HCT116 (cell line): ENCODE measurements at places on chromosomes 12 and 14. TPM values are rescaled to one million over a fixed set of nuclear protein-coding genes. Genes with fewer than 3 reads are reported as not detected.
A peak's percentile ranks its signal among the peaks of the same experiment; 100 is the strongest.

Gene ESRRB
- total RNA-seq, result 1.9 TPM

Gene FAM186B
- total RNA-seq, result 0.42 TPM

Gene SOAT2
- total RNA-seq, result 0.17 TPM

Gene NPAS3
- not detected for total RNA-seq

Gene SIX4
- 24.5 TPM for total RNA-seq

Gene CLEC1A
- total RNA-seq, result not detected

GRCh38 chr12:79299447-79300198 lies 391.1 kb downstream of the PAWR start:
- no peak for DNase-seq

DNA sequence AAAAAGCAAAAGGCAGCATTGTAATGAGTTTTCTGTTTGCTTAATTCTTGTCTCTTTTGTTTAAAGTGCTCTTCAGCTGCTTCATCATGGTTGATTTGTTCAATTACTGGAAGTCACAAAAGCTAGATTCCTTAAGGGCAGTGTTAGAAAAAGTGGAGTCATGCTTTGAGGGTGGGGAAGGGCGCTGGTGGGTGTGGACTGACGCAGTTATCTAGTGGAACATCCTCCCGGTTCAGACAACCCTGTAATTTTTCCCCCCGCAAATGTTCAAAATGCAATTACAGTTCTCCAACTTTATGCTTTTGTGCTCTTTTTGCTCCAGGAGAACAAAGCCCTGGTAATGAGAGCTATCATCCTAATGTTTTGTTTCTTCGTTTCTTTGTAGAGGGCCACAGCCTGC lies 2.1 kb downstream of the AKAP6 start:
- no peak for DNase-seq

- no peak for DNase-seq
Observed at GRCh38 chr12:100186071-100186470, 14.5 kb upstream of the ACTR6 start.

DNA sequence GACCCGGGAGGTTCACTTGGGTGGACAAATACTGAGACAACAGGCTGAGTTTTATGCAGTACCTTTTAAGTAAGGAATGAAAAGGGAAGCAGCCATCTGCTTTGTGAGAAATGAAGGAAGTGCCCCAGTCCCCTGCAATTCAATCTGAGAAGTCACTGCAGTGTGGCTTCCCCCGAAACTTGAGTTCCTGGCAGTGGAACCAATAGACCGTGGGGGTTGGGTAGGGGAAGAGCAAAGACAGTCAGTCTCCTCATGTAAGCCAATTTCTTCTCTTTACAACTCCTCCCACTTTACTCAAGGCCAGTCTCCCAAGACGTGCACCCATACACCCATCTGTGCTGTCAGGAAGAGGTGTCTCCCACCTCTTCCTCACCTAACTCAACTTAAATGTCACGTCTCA lies 206.5 kb downstream of the BCAT1 start:
- no peak for DNase-seq

- no peak for DNase-seq
Observed at GRCh38 chr14:52318062-52318461, 4.0 kb downstream of the PTGER2 start.

DNA sequence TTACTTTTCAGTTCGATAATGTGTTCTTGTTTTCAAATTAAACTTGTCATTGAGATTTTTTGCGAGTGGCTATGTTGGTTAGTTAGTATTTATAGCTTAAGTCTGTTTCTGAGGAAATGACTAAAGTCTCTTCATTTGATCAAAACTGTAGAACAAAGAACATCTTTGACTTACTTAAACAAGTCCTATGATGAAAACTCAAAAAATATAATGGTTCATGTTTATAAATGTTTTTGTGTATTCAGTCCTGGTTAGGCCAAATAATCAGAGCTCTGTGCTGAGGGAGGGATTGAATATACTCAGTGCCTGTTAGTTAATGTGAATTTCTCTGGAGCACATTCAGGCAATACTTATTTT lies 51.7 kb downstream of the PPFIBP1 start:
- no peak for DNase-seq

DNA sequence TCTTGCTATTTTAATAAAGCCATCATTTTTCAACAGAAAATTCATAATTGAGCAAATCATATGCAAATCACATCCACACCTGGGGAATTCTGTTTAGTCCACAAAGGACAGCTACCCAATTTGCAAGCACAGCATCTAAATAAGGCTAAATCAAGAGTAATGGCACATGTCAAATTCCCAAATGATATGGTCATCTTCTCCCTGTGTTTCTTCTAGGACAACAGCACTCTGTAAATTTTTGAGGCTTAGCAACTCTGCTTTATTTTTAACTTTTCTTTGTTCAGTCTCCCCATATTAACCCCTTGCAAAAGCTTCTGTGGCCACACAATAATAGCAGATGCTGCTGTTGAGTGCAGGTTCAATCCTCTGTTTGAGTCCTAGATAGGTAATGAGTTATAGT lies 155.6 kb upstream of the DAAM1 start:
- no peak for DNase-seq

DNA sequence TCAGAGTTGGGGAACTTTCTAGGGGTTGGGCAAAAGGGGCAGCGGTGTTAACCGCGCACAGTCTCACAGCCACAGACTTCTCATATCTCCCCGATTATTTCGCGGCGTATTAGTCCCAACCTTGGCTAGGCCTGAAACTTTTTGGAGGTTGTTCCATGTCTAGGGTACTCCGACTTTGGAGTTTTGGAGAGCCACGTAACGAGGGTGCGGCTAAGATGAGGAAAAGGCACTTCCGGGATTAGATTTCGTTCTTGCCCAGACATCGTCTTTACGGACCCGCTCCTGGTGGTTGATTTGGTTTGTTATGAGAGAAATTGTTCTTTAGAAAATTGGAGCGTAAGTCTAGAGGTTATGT lies 513 bp downstream of the CCNK start:
- DNase-seq, result no peak

GRCh38 chr14:30869551-30870155 lies 4.7 kb upstream of the COCH start:
- no peak for DNase-seq

GRCh38 chr12:102095677-102096263 lies 24.1 kb downstream of the NUP37 start:
- DNase-seq, result no peak

DNA sequence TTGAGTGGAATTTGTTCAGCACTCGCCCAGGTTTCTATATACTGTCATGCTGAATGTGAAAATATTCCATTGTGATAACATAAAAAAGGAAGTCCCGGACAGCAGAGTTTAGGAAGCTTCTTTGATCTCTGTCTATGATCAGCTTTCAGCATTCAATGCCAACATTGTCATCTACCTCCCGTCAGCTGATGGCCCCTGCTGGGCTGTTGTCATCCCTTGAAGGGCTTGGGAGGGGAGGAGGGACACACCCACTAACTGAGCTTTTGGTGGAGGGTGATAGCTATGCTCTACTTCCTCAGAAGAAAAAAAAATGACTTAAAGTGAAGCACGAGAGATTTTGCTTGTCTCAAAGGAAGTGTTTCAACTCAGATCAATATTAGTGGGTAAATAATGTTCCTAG lies 4.7 kb upstream of the KRT77 start:
- no peak for DNase-seq

- DNase-seq, result no peak
Observed at GRCh38 chr12:102824218-102824835, 92.7 kb downstream of the PAH start.

- no peak for DNase-seq
Observed at GRCh38 chr12:20274008-20274407, 94.3 kb upstream of the PDE3A start.

DNA sequence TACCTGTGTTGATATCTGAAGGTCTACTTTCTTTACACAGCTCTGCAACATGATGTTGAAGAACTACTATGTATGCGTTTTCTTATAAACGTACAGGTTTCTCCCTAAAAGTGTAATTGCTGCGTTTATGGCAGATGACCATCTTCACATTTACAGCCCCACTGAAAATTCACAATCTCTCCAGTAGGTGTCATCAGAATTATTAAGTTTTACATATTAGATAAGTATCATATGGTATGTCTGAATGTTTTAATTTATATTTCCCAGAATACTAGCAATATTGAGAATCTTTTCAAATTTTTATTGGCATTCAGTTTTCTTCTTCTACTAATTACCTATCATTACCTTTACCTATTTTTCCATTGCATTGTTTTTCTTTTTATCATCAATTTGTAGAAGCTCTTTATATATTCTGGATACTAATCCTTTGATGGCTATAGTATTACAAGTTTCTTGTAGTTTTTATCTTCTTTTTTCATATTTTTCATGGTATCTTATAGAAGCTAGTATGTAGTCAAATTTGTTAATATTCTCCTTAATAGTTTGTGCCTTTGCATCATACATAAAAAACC lies 123.5 kb downstream of the CAPZA3 start:
- peak; percentile 47 for DNase-seq

DNA sequence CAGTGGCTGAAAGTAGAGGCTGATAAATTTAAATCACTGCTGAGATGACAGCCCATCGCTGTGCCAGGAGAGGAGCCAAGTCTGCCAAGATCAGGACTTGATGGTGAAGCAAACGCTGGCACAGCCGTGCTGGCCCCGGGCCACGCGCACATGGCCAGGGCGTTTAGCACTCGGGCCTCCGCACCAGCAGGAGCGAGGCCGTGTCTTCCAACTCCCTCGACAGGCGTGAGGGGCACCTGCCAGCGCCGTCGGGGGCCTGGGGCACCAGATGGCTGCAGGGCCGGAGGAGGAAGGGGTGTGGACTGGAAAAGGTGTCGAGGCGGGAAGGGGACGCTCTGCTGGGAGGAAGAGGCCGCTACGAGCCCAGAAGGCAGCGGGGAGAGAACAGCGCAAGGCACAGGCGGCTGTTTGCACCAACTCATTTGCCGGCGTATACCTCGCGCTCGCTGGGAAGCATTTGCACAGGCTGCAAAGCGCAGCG lies 29.5 kb downstream of the RIMBP2 start:
- no peak for DNase-seq

- DNase-seq, result no peak
Observed at GRCh38 chr12:113990250-113991223, 24.4 kb upstream of the RBM19 start.

- DNase-seq, result no peak
Observed at GRCh38 chr12:71756054-71756690, 1.5 kb downstream of the RAB21 start.

- DNase-seq, result no peak
Observed at GRCh38 chr12:131815131-131815530, 13.1 kb upstream of the MMP17 start.

DNA sequence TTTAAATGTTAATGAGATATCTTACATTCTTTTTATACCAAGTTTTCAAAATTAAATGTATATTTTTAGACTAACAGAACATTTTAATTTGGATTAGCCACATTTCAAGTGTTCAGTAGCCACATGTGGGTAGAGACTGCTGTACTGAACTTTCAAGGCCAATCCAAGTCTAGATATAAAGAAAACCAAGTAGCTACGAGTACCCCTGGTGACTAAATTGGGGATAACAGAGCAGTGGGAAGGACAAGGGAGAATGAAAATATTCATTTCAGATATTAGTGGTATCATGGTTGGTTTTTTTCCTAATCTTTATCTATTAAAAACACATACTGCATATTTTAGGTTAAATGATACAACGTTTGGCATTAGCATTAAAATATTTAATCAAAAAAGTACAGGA lies 69.4 kb upstream of the RHOJ start:
- no peak for DNase-seq
